ENCODE measurements at places on chromosomes 2 and 18.

- DNase-seq = no peak
Observed at GRCh38 chr18:78913395-78913794, 66.2 kb upstream of the SALL3 start.

DNA sequence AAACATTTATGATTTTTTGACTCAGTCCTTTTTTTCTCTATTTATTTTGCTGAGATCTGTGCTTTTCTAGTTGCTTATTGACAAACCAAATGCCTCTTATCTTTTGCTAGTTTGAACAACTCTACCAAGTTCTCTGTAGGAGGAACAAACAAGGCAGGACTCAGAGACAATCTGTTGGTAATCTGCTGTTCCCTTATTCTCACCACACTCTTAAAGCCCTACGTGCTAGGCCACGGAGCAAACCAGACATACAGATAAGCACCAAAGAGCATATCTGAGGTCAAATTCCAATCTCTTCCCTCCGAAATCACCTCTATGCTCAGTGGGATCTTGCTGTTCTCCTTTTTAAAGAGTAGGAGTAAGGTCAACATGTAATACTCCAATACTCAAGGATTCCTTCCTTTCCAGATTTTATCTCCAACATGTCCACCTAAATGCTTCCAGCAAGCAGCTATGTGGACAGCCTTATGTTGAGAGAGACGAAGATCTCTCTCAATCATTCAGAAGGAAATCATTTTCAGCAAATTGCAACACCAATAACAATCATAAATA lies 18.4 kb downstream of the FN1 start:
- no peak for DNase-seq

DNA sequence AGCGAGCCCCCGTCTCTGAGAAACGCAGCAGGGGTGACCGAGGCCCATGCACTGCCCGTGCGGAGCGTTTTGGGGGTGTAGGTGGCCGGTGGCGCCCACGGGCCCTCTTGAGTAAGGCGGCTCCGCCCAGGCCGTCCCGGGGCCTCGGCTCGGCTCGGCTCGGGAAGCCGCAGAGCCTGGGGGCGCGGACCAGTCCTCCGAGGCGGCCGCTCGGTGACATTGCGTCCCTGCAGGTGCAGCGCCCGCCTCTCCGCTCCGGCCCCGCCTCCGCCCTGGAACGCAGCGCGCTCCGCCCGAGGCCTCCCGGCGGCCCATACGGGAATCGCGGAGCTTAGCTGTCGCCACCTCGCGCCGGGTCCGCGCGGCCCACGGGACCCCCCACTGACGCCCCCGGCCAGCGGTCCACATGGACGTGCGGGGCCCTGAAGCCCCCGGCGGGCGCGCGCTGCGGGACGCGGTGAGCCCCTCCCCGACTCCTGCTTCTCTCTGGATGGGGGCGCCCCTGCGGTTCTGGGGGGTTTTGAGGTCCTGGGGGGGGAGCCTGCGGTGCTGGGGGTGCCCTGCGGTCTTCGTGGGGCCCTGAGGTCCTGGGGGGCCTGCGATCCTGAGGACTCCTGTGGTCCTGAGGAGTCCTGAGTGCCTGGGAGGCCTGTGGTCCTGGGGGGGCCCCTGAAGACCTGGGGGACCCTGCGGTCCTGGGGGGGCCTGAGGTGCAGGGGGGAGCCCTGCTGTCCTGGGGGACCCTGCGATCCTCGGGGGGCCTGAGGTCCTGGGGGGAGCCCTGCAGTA lies at the start of gene HSBP1L1:
Gene HSBP1L1 (plus strand): TSS at position 314 of the 789 bp plus-strand sequence. CDS start 93 bp downstream, at position 407.
- DNase-seq = peak; percentile 51

- no peak for DNase-seq
Observed at GRCh38 chr18:6755107-6755506, 25.6 kb downstream of the ARHGAP28 start.

DNA sequence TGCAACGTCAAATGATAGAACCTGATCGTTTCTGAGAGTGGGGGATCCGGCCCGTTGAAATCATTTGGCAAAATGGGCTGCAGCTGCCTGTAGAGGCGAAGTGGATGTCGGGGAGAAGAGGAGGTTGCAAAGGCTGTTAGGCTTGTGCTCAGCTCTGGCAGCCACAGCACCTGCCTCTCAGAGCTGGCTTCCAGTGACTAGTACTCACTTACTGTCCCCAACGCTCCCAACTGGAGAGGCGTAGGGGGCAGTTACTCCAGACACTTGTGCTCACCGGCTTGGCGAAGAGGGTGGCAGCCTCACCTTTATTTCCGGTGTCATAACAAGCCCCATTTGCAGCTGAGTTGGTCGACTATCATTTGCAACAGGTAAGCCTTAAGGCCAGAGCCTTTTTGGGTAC lies 37.9 kb downstream of the NCK2 start:
- DNase-seq = no peak

- DNase-seq = no peak
Observed at GRCh38 chr2:232587512-232587911, 37.0 kb downstream of the EIF4E2 start.

- DNase-seq = no peak
Observed at GRCh38 chr2:121532894-121533293, 2.2 kb downstream of the RNU4ATAC start.

DNA sequence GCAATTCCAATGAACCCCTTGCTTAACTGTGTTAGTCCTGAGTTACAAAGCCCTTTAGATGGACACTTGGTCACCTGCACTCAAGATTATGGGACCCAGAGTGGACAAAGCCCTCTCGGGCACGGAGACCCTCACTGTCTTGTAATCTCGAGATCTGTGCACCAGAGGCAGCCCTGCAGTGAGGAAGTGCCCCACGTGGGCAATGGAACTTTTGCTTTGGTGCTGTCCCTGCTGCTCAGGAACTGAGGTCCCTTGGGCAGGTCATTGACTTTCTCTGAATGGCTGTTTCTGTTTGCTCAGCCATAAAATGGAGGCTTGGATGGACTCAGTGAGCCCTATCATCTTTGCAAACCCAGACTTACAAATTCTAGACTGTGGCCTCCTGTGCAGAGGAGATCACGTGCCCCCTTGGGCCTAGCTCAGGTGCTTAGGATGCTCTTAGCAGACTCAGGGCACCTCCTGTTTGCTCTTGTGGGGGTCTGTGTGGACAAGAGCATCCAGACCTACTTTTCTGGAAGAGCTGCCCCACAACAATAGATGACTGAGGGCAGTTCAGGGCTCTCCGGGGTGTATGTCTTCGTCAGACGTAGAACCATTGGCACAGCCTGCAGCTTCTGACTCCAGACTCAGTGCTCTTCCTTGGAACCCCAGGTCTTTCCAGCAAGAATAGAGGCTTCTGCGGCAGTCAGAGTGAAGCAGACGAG lies 94.5 kb upstream of the HS6ST1 start:
- DNase-seq = no peak

GRCh38 chr2:172888714-172889669 lies 153.3 kb downstream of the RAPGEF4 start:
- DNase-seq = no peak

GRCh38 chr2:1837022-1837421 lies 92.7 kb upstream of the PXDN start:
- DNase-seq = no peak

DNA sequence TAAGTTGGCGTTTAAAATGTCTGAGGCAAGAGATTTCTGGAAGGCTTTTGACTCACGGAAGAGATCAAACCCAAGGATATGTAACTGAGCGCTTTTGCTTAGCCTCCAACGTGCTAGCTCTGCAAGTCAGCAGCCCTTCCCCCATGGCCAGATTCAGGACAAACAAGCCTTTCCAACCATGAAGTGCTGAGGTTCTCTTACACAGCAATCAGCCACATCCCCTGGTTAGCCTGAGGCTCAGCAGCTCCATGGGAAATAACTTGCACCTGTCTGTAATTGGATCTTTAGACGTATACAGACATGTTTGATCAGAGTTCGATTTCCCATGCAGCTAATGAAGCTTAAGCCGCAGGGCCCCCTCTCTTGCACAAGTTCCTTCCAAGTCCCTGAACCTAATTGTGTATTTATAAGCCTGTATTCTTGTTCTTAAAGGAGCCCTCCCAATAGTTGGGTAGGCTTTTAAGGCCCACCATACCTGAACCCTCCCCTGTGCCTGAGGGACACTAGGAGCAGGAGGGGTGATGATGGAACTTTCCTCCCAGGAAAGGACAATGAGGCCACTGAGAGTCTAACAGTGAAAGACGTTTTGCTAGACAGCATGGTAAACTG lies 2.1 kb upstream of the TMEM131 start:
- DNase-seq = no peak

- peak; percentile 15 for DNase-seq
Observed at GRCh38 chr2:143261986-143262385, 132.8 kb downstream of the ARHGAP15 start.

- peak; percentile 72 for DNase-seq
Observed at GRCh38 chr2:197969391-197969893, 165.0 kb downstream of the PLCL1 start.

DNA sequence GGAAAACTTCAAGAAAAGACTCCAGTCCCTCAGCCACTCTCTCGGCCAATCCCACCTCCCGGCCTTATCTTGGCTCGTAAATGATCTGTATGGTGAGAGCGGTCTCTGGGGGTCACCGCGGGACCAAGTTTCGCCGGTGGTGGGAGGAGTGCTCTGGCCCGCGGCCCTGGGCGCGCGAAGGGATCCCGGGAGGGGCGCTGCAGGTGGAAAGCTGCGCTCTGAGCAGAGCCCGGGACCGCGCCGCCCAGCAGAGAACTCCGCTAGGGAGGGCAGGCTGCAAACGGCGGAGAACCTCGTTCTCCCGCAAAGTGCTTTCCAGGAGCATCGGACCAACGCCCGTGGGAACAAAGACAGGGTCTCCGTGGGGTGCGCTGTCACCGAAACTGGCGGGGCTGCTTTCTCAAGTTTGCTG lies 622 bp downstream of the LRP2 start:
- no peak for DNase-seq

GRCh38 chr2:43370146-43370545 lies 143.7 kb upstream of the ZFP36L2 start:
- DNase-seq = no peak

DNA sequence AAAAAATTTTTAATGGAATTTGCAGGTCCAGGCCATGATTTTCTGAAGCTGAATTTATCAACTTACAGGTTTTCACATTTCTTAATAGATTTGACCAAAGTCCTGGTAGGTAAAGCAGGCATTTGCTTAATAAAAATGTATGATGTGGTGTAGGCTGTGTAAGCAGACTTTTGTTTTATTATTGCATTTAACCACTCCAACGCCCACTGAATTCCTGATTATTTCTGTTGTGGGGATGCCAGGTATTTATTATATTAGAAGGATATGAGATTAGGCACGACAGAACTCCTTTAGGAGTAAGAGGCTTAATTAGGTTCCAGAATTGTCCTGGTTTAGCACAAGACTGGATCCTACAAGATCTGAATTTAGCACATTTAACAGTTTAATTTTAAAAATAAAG lies 111.1 kb downstream of the ADCYAP1 start:
- DNase-seq = no peak

- no peak for DNase-seq
Observed at GRCh38 chr2:5148392-5149085, 543.6 kb upstream of the SOX11 start.

DNA sequence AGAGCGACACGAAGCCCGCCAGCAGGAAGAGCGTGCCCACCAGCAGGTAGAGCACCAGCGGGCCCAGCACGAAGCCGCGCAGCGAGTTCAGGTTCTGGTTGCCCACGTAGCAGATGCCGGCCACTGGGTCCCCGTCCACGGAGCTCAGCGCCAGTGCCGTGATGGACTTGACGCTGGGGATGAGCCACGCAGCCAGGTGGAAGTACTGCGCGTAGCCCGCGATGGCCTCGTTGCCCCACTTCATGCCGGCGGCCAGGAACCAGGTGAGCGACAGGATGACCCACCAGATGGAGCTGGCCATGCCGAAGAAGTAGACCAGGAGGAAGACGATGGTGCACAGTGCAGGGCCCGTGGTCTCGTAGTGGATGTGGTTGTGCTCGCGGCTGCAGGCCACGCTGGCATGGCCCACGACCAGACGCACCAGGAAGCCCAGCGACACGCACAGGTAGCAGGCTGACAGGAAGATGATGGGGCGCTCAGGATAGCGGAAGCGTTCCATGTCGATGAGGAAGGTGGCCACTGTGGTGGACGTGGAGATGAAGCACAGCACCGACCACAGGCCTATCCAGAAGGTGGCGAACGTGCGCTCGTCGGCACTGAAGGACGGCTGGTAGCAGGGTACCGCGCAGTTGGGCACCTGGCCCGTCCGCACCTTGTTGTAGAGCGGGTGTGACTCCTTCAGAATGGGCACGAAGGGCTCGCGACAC lies 2.1 kb downstream of the FZD5 start:
- peak; percentile 30 for DNase-seq

DNA sequence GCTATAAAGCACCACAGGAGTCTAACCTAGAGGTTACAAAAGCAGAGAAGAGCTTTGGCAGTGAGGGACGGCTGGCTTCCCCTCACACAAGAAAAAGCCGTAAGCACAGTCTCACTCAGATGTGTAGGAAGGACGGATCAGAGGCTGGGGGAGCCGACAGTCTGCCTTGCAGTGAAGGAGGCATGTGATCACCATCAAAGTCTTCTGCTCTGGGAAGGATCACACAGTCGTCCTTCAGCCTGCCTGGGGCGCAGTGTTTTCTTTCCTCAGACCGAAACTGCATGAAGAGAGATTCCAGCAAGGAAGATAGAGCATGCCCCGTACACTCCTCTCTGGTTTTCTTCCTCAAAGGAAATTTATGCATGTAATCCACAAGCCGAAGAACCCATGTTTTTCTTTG lies 24.1 kb downstream of the GATA6 start:
- DNase-seq = peak; percentile 10

GRCh38 chr2:14475994-14476393 lies 156.5 kb upstream of the LRATD1 start:
- DNase-seq = no peak

DNA sequence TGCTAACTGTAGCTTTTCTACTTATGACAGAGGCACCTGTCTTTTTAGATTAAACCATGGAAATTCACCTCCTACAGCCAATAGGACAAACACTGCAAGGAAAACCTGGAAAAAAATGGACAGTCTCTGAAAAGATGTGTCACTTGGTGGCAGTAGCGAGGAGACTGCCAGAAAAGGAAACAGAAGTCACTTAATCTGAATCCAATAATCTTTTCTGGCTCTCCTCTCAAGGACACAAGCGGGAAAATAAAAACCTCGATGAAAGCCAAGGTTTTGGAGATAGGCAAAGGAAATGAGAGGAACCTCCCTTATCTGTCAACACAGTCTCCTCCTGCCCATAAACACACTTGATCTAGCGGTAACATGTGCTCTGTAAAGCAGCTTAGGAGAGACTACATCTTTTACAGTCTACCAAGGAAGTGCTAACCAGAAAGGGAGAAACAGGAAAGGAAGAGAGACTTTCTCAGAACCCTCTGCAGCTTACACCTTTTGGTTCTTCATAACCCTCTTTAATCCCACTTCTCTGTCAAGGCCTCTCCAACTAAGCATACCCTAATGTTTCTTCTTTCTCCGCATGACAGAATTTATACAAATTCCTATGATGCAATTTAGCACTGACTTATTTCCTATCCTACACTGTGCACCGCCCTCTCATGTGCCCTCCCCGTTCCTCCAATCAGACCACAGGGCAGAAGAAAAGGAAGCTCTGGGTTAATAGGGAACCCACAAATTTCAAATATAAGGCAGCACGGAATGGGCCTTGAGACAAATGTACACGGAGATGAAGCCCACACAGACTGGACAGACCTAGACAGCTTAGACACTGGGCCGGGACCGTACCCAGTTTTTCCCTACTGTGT lies 52.8 kb downstream of the CLASP1 start:
- DNase-seq = peak; percentile 65

GRCh38 chr2:135099802-135100483 lies 47.9 kb downstream of the RAB3GAP1 start:
- DNase-seq = no peak

- no peak for DNase-seq
Observed at GRCh38 chr2:188517549-188518215, 226.0 kb downstream of the GULP1 start.

GRCh38 chr2:40123746-40124145 lies 328.1 kb downstream of the SLC8A1 start:
- DNase-seq = no peak
